CD4-positive, alpha-beta T cell treated with Interleukin-10 for 1 hour (primary cell): ENCODE measurements at places on chromosomes 7 and 10.
A peak's percentile ranks its signal among the peaks of the same experiment; 100 is the strongest.

- no peak for DNase-seq
These were observed 683.9 kb downstream of the XPNPEP1 start for GRCh38 chr10:109239371-109239770.

- no peak for DNase-seq
These were observed 14.8 kb downstream of the ZNF33A start for GRCh38 chr10:38025283-38025682.

DNA sequence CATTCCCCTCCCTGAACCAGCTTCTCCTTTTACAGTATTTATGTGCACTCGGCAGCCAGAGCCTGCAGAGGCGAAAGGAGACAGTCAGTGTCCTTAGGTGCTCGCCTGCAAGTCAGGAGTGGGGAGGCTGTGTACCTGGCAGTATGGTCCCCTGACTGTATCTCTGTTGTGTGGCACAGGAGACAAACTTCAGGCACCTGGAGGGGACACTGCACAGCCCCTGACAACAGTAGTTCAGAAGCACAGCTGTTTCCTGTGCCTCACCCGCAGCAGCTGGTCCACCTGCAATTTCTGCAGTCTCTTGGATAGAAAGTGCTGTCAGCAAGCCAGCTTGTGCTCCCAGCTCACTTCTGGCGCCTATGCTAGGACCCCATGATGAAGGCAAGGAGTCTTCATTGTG lies 73.4 kb upstream of the LAMB4 start:
- no peak for DNase-seq

DNA sequence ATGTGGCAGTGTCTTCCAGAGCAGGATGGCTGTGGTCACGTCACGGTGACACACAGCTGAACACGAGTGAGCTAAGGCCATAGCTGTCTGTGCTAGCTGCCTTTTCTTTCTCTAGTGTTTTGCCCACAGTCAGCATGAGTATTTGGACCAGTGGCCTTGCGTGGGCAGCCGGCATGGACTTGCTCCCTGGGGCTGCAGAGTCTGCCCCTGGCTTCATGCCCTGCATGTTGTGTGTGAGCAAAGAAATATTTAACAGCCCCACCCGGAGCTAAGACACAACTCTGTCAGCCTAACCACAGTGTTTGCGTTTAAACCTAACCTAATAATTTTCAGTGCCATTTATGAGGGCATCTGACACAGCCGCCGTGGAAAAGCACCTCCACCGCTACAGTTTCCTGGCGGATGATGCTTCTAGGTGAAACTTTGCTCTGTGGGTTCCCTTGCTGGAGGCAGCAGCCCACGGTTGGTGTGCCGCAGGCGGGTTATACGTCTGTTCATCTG lies 14.6 kb downstream of the CHST12 start:
- peak; percentile 67 for DNase-seq

DNA sequence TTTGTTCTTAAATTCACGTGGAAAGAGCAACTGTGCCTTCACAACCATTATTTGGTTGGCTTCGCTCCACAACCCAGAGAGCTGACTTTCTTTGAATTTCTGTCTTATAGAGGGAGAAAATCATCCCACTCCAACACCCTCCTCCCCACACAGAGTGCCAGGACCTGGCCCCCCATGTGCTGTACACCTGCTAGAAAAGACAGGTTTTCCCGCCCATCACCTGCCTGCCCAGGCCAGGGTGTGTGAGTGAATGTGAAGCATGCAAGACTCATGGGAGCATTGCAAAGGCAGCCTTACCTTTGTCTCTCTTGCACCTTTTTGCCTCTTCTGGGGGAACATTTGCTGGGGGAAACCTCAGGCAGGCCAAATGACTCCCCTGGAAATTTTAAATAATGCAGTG lies 319.0 kb downstream of the TNS3 start:
- DNase-seq: no peak

DNA sequence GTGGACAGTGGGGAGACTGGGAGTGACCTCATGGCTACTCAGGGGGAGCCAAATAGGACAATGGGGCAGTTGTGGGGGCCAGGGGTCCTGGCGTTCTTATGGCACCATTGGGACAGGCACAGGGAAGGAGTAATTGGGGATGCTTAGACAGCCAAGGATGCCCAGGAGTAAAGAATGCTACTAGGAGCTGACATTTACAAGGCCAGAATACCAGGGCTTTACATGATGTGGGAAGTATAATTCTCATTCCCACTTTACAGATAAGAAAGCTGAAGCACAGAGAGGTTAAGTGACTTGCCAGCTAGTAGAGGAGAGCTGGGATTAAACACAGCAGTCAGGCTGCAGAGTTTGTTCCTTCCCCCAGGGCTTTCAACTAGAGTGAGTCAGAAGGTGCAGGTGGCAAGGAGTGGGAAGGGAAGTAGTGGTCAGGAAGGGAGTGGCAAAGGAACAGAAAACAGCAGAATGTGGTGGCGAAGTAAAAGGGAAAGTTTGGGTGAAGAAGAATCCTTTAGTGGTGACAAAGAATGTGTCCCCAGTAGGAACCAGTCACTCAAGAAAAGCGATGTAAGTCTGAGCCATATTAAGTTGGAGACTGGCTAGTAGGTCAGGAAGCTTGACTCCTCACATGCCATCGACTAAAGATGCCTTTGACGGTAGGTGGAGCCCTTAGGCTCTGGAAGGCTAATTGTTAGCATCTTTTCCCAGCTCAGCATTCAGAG lies 32.8 kb downstream of the CPVL start:
- peak; percentile 10 for DNase-seq

DNA sequence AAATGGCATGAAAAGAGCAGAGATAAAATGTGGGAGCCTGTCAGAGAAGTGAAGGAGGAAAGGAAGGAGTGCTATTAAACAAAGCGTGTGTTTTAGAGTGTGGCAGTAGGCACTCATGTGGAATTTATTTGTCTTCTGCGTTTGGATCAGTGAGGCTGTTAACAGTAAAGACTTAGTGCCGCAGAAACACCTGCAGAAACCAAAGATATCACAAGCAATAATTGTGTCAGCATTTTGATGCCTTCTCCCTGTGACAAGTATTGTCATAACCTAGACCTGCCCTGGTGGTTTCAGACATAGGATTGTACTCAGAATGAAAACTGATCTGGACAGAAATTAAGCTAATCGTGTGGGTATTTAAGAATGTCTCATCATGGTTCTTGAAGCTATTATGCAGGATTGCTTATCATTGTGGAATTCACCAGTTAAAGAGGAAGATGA lies 191.0 kb downstream of the CAMK1D start:
- no peak for DNase-seq

- DNase-seq: no peak
These were observed 70.5 kb downstream of the FAM204A start for GRCh38 chr10:118271671-118272070.

- peak; percentile 14 for DNase-seq
These were observed 207.7 kb upstream of the TEX47 start for GRCh38 chr7:89002981-89003956.

DNA sequence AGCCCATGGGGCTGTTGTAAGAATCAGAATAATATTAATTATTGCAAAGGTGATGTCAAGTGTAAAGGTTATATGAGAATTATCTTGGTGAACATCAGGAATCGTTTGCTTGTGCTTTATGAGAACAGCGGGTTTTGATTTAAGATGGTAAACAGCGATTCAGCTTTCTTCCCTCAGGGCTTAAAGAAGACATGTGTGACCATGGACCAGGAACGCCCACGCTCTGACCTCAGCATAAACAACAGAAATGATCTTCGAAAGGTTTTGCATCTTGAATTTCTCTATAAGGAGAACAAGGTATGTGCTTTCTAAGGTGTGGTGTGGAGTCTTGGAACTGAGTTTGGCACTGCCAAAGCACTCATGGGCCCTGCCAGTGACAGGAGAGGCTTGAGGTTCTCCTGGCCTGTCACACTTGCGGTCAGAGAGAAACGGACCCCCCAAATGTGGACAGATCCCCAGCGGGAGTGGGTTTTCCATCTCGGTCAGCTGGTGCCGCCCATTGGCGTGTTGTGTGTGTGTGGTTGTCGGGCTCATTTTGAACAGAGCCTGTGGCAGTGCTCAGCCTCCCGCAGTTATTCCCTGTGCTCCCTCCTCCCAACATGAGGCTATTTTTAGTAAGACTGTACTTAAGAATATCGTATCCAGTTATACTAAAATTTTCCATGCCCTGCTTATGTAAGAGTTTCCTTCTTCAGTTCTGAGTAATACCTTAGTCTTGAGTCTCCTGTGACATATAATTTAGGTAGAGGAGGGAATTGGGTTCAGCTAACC lies 7.2 kb downstream of the MINDY4 start:
- DNase-seq: no peak

DNA sequence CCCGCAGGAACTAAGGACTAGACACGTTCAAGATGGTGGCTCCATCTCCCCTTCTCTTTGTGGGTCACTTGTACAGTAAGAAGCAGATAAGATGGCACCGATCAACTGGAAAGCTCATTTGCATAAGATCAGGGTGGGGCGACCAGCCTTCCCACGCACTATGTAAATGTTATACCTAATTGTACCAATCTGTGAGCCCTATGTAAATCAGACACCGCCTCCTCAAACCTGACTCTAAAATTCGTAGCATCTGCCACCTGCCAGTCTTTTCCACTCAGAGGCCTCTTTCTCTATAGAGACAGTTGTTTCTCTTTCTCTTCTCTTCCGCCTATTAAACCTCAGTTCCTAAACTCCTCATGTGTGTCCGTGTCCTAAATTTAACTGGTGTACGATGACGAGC lies 324.5 kb downstream of the PHF14 start:
- no peak for DNase-seq

GRCh38 chr7:116588641-116589594 lies 64.1 kb downstream of the CAV1 start:
- DNase-seq: peak; percentile 49

- DNase-seq: no peak
These were observed 27.8 kb upstream of the ELFN1 start for GRCh38 chr7:1642291-1642731.

GRCh38 chr7:93006480-93007095 lies 111.2 kb downstream of the SAMD9 start:
- DNase-seq: no peak

DNA sequence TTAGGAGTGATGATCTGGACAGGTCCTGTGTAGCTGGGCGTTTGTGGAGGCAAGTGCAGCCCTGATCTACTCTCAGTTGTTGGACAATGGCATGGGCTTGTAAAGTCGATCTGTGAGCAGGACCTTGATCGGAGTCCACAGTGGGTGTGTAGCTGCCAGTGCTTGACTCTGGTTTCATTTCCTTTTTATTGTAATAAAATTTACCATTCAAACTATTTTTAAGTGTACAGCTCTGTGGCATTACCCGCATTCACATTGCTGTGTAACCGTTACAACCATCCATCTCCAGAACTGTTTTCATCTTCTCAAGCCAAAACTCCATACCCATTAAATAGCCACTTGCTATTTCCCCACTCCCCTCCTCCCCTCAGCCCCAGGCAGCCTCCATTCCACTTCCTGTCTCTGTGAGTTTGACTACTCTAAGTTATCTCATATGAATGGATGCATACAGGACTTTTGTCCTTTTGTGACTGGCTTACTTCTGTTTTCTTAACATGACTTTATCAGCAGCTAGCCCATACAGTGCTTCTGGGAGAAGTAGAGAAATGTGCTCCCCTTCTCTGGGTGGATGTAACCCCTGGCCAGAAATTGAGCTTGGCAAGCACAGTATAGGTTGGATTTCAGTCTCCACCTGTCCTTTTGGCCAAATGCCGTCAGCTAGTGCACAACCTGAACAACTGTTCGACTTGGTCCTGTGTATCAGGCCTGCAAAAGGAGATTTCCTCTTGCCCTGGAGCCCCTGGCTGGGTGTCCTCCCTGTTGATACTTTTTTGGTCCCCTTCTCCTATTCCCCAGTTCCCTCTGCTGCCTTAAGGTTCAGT lies 180.0 kb downstream of the LRMDA start:
- no peak for DNase-seq

DNA sequence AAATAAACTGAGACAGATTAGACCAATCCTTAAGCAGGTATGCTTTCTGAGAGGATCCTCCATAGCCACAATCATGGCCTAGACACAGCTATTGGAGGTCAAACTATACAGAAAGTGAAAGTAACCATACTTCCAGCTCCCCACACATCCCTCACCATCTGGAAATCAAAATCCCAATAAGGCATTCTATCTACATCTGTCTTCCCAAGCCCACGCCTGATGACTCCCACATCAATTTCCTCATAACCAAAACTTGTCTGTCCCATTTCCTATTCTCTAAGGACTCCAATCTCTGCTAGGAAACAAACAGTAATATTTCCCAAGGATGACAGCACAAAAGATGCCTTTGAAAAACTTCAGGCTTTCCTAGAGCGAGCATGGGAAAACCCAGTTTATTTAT lies 247.3 kb upstream of the HPS1 start:
- DNase-seq: no peak

GRCh38 chr7:143454091-143454680 lies 10.9 kb downstream of the TAS2R60 start:
- DNase-seq: no peak

DNA sequence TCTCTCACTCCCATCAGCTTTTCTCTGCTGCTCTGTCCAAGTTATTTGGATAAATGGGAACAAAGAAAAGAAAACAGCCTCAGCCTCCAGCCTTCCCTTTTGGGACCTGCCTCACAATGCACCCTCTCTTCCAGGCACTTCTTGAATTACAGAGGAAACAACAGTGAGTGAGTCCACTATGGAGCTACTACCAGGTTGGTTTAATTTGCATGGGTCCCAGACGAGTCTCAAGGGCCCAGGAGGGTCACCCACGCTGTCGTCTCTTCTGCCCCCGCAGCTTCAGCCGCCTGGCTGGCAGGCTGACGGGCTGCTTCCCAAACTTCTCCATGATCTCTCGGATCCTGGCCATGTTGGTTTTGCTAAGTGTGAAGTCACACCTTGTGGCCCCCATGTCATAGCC lies 80.4 kb downstream of the GPR26 start:
- no peak for DNase-seq

DNA sequence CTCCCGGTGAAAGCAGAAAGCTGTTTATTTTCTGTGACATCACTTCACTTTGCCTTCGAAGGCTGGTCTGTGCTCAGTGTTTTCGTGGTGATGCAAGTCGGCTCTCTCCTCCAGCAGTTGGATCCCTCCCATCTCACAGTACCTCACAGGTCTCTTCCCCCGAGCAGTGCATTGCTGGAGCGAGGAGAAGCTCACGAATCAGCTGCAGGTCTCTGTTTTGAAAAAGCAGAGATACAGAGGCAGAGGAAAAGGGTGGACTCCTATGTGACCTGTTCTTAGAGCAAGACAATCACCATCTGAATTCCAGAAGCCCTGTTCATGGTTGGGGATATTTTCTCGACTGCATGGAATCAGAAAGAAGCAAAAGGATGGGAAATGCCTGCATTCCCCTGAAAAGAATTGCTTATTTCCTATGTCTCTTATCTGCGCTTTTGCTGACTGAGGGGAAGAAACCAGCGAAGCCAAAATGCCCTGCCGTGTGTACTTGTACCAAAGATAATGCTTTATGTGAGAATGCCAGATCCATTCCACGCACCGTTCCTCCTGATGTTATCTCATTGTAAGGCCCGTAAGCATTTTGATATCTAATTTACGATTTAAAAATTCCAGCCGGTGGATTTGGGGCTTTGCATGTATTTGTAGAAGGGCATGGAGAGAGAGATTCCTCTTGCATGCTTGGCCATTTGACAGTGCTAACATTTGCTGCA lies at the start of gene LGI1:
Gene LGI1 (plus strand): TSS at position 136 of the 707 bp plus-strand sequence. CDS start 209 bp downstream, at position 345.
- DNase-seq: no peak

GRCh38 chr7:64879800-64880199 lies 23.3 kb upstream of the ZNF273 start:
- DNase-seq: no peak

GRCh38 chr7:152521420-152522337 lies 85.9 kb upstream of the KMT2C start:
- DNase-seq: no peak

- DNase-seq: no peak
These were observed 18.6 kb upstream of the DNAJB6 start for GRCh38 chr7:157318015-157318706.
